ENCODE measurements at places on chromosomes 5 and 9.

DNA sequence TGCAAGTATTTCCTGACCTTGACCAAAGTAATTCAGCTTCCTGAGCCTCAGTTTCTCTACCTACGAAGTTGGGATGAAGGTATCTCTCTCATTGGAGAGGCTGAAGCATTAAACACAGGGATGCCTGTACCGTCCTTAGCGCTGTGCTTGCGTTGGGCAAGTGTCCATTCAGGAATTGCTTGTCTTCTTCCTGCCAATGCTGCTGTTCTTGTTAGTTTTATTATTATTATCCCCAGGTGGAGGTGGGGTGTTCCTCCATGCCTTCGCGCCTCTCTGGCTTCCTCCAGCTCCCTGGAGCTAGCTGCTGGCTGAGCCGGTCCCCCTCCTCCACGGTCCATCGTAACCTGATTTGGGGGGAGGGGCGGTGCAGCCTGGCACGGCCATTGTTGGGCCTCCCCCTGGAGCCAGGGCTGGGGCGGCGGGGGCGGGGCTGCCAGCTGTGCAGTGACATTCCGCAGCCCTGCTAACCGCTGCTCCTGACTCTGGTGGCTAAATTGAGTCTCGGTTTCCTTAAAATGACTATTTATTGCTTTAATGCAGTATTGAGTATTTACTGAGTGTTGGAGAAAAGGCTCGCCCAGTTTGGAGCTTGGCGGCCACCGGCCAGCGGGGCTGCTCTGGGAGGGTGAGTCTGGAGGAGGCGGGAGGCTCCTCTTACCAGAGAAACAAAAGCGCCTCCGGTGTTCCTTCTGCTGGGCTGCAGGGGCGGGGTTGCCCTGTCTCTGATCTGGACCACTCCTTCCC is 51.3 kb downstream of the LMX1B start:
- no peak for DNase-seq

GRCh38 chr9:34375901-34376595 is 650 bp downstream of the MYORG start:
- DNase-seq = peak; percentile 56

DNA sequence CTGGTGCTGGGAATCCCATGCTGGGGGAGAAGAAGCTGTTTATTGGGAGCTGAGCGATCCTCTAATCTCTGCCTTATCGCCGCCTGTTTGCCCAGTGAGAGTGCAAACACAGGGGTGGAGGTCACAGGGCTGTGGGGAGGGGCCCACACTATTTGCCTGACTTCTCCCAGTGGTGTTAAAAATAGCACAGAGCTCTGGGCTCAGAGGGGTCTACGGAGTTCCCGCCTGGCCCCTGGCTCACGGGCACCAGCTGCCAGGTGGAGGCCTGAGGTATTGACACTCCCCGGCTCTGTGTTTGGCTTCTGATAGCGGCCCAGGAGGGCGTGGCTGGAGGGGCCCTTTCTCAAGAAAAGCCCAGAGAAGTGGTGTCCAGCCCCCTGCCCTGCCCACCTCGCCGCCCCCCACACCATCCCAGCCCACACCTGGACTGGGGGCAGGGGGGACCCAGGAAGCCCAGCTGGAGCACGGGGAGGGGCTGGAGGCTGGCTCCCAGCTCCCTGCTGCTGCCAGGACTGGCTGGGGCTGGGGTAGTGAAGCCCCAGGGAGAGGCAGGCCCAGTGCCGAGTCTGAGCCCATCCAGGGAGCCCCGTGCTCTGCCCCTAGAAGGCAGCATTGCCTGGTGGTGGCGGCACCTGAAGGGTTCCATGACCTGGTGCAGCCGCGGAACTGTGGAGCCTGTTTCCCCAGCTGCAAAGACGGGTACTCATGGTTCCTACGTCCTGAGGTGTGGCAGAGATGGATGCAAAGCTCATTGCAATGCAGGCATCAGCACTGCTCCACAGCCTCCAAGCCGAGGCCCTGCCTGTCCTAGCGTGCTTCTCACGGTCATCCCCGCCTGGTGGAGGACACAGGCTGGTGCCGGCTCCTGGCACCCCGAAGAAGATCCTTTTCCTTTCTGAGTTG is 35.7 kb upstream of the EGFL7 start:
- DNase-seq = no peak

DNA sequence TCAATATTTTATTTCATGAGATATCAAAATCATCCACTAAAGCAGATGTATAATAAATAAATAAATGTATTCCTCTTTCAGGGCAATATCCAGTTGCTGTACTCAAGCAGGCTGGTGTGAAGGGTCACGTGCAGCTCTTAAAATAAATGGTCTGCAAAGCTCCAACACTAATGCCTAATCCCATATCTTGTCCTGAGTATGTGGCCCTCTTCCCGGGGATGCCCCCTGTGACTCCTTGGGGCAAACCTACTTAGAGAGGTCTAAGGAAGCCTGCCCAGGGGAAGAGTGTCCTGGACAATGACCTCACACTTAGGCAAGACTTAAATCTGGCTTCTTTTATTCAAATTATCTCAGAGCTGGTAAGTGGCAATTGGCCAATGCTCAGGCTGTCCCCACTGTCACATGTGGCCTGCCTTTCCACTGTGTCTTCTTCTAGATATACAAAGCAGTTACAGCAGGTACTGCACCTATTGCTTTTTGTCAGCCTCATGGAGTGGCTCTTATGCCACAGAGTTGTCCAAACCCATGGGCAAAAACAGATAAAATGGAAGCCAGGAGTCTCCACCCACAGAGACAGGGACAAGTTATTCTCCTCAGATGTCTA is 55.3 kb downstream of the SEMA5A start:
- DNase-seq = no peak

GRCh38 chr9:104606152-104606551 is 725 bp upstream of the OR13C2 start:
- no peak for DNase-seq
